ENCODE measurements at places on chromosomes 13 and 19.

DNA sequence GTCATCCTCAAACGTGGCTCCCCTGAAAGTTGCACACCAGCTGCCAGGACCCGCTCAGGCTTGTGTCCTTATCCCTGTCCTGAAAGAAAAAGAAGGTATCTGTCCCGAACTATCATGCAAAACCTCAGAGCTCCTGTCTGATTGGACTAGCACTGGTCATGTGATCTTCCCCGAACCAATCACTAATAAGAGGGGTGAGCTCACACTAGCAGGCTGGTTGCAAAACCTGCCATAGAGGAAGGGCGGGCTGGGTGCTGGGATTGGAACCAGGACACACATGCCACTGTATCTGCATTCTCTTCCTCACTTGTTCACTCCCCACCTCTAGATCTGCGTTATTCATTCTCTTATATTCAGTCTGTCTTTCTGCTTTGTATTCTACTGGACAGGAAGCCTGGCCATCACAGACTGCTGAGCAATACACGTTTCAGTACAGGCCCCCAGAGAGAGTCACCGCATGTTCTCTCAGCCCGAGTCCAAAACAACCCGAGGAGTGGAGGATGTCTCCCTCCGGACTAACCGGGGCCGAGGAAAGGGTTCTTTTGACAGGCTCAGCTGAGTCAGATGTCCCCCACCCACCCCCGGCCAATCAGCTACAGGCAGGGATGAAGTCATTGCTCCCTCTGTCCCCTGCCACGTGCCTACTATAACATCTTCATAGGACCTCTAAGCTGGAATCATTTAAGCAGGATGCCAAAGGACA is 97.7 kb downstream of the SIPA1L3 start:
- peak; percentile 96 for DNase-seq

DNA sequence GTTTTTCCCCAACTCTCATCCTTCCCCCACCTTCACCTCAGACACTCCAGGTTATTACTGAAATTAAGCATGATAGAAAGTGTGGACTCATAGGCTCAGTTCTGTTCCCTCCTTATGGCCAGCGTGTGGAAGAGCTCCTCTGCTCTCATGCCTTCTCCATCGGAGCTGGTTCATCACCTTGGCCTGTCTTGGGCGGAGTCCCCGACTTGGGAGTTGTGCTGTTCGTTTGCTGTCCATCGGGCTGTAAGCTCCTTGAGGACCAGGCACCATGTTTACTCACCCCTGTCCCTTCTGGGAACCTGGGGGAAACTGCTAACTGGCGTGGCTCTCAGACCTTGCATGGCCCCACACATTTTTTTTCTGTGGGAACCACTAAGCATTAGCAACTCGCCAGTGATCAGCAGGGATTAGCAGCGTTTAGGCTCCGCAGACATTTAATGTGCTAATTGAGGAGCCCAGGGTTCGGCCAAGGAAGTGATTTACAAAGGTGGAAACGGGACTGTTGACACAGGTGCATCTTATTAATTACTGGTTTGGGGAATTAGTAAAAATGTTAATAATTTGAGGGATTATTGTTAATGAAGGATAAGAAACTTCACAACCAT is 123.8 kb downstream of the TM9SF2 start:
- no peak for DNase-seq

GRCh38 chr13:53411463-53411862 is 382.9 kb downstream of the OLFM4 start:
- DNase-seq, result no peak

DNA sequence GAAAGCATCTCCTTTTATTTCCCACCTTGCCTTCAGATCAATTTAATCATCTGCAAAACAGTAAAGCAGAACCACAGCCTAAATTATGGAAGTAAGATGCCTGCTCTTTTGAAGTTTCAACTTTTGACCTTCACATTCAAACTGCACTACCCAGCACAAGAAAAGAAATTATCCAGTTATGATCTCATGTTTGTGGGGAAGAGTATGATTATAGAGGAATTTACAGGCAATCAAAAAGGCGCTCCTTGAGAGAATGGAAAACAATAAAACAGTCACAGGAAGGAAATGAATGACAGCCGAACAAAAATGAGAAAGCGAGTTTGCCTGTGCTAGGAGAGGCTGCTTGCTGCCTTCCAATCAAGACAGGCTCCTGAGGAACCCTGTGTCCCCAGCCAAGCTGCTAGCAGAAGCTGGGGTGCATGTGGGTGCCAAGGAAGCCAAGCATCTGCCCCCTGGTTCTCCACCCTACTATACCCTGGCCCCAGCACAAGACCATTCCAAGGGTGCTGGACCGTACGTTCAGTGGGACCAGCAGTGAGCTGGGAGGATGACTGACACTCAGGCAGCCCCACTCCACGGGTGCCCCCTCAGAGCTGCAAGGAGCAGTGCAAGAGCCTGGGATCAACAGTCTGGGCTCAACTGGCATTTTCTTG is 47.8 kb downstream of the PEPD start:
- no peak for DNase-seq

GRCh38 chr19:48455171-48455907 is at the start of gene KCNJ14:
KCNJ14 (plus strand) TSS chr19:48455574; CDS start chr19:48461725, 6,151 bp downstream.
- DNase-seq, result no peak

DNA sequence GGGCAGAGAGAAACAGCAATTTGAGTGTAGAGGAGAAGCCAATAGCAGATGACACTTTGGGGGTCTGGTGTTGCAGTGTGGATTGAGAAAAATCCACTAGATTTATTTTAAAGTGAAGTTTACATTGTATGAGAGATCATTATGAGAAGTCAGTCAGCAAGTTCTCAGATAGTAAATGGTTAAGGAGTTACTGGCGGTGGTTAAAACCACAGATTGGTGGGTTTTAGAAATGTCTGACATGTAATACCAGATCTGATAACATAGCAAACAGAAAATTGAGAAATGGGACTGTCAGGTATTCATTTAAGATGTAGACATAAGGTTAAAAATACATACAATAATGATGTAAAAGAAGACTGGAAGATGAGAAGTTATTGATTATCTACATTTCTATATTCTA is 7.2 kb downstream of the ABHD13 start:
- no peak for DNase-seq

GRCh38 chr13:25490236-25490635 is 118.5 kb downstream of the ATP8A2 start:
- peak; percentile 32 for DNase-seq

DNA sequence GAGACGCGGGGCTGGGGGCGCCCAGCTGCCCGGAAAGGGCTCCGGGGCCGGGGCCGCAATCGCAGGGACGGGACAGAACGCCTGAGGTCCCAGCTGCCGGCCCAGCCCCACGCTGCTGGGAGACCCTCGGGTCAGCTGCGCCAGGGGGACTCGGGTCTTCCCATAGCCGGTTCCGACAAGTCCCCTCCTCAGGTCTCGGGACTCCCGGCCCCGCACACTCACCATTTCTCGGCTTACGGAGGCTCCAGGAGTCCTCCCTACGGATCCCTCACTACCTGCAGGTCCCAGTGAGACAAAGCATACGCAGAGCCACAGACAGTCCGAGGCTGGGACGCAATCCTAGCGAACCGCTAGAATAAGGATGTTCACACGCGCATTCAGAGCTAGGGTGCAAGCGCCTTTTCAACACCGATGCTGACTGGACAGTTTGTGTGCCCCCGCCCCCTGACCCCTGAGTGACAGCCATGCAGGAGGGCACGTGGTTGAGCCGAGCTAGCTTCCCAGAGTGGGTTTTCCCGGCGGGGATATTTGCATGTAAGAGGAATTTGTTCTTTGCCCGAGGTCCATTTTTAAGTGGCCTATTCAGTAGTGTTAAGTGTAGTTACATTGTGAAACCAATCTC is 13.6 kb downstream of the ZNF490 start:
- DNase-seq, result peak; percentile 22

GRCh38 chr19:56875717-56876116 is 35.2 kb upstream of the PEG3 start:
- no peak for DNase-seq

DNA sequence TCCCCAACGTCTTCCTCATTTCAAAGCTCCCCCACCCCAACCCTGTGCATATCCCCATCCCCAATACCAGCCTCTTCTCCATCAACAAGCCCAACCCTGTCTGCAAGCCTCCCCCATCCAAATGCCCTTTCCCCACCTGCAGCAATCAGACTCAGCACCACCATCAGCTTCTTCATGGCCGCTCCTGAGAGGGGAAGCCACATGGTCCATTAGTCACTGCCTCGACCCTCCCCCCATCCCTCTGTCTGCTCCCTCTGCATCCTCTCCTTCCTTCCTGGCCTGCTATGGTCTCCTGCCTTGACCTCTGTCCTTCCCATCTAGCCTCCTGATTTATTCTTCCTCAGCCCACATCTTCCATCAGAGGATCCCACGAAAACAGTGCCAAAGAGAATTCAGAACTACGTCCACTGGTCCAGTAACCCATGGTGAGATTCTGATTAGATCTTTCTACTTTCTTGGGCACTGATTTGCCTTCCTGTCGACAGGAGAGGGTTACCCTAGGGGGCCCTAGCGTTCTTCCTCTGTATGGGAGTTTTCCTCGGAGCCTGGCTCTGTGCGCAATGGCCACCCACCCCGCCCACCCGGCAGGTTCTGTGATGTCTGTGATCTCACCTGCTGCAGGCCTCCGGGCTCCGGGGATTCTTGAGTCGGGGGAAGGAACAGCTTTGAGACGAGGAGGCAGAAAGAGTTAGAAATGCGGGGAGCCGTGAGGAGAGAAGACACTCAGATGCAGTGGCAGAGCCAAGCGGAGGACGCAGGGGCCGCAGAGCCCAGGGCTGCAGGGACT is 1.3 kb downstream of the KLK6 start:
- DNase-seq, result peak; percentile 19

- DNase-seq, result peak; percentile 90
Measured at GRCh38 chr19:18895038-18895823, 727 bp downstream of the CERS1 start.

DNA sequence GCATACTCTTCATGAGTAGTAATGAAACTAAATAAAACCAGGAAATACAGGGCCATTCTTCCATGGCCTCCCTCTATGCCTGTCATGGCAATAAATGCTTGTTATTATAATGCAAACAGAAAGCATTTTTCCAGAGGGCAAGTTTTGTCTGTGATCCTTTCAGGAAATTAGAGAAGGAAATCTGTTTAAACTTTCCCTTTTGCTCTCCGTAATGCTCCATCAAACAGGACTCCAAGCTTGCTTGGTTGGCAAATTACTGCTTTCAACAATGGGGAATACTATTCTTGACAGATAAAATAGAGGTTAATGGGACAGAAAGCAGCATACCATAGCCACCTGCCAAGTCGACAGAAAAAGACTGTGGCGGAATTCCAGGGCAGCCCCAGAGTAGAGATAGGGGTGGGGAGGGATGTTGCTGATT is 252.5 kb downstream of the LHFPL6 start:
- no peak for DNase-seq

DNA sequence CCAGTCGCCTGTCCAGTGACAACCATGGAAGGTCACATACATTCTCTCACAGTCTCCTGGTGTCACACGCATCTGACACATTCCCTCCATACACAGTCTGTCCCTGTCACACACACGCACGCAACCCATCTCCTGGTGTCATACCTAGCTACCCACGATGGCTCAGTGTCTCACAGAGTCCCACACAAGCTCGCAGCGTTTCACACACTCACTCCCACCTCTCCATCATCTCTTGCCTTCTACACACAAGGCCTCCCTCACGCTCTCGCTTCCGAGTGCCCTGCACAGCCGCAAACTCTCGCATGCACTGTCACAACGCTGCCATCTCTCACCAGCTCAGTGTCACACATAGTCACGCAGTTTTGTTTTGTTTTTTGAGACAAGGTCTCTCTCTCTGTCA is 1.2 kb upstream of the GNG8 start:
- peak; percentile 48 for DNase-seq

DNA sequence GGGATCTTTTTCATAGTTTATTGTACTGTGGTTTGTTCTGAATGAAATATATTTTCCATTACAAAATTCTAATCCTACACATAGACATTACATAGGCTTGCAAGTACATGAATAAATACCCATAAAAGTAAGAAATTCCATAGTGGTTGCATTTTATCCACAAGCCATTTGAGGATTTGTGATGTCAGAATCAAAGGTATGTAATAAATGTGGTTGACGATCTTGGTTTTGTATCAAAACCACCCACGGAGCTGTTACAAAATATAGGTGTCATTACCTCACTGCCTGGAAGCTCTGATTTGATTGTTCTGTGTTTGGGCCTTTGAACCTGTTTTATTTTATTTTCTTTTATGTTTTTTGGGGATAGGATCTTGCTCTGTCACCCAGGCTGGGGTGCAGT is 125.1 kb downstream of the NALCN start:
- no peak for DNase-seq

DNA sequence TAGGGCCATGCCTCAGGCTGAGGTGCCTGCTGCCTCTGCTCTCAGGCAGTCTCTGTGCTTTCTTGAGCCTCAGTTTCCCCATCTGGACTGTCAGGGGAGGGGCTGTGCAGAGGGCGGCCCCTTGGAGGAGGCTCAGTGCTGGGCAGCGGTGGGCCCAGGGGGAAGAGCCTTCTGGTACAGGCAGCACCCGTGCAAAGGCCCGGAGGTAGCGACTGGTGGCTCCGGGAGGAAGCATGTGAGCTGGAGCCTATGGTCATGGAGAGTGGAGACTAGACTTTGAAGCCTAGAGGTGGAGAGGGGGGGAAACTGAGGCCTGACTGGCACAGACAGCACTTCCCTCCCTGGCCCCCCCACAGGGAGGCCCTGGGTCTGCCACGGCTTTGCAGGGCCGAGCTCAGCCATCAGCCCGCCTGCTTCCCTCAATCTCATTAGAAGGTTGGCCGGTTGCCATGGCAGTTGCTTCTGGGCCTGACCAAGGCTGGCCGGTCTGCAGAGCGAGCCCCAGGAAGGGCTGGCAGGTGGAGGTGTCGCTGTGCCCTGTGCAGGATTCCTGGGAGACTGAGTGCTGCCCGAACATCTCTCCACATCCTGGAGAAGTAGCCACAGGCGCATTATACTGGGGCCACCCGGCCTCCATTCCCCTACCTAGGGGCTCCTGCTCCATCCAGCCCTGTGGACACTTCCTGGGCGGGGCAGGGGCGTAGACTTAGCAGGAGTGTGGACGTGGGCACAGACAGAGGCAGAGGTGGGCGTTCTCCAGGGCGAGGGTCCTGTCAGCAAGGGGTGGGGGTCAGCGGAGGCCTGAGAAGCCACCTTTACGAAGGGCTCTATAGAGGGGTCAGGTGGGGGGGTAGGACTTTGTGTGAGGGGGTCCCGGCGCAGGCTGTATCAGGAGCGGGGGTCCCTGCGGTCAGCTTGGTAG is 53.2 kb downstream of the CRTC1 start:
- DNase-seq, result no peak

- DNase-seq, result no peak
Measured at GRCh38 chr19:10817291-10818038, 18.5 kb downstream of the TMED1 start.

DNA sequence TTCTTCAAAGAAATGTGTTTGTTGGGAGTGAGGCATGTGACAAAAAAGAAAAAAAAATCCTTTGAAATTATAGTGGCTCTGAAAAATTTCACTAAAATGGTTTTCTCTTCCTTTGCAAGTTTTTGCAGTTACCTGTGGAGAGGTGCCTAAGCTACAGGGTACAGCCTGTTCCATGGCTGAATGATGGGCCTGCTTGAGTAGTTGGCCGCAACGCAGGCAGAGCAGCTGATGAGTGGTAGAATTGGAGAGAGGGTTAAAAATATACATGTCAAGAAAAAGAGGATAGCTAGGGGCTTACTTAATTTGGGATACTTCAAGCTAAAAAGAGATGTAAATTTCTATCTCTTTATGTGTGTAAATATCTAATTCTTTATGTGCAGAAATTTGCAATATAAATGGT is 629.1 kb upstream of the SLC10A2 start:
- no peak for DNase-seq

GRCh38 chr19:55491546-55492360 is 3.5 kb downstream of the SSC5D start:
- DNase-seq, result no peak
